RWPE1 (cell line): ENCODE measurements at places on chromosomes 2 and 18.

- DNase-seq, result no peak
These were observed 663.4 kb downstream of the ARHGAP15 start for GRCh38 chr2:143792602-143793001.

- no peak for DNase-seq
These were observed 82.0 kb downstream of the GPD2 start for GRCh38 chr2:156518138-156518537.

DNA sequence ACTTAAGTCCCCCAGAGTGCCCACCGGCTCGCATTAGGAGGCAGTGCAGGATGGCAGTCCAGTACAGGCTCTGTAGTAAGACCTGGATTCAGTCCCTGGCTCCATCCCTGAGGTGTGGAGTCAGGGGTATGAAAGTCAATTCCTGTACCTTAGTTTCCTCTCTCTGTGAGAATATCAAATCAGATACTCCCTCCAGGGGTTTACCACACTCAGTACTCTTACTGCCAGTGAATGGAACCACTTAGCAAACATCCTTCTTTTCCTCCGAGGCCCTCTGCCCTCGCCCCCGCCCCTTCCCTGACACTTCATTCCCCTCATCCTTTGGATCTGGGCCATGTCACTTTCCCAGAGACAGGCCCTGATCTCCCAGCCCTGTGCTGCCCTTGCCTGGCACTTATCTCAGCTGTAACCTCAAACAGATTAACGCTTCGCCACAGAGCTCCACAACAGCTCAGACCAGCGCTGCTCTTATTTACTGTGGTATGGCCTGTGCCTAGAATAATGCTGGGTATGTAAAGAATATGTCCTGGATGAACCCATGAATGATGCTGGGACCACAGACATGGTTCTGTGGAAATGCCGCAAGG lies 159.0 kb upstream of the TMEM200C start:
- no peak for DNase-seq

GRCh38 chr18:3129053-3129864 lies 90.5 kb downstream of the MYOM1 start:
- peak; percentile 78 for DNase-seq

GRCh38 chr2:241399941-241400922 lies 44.1 kb downstream of the FARP2 start:
- no peak for DNase-seq

DNA sequence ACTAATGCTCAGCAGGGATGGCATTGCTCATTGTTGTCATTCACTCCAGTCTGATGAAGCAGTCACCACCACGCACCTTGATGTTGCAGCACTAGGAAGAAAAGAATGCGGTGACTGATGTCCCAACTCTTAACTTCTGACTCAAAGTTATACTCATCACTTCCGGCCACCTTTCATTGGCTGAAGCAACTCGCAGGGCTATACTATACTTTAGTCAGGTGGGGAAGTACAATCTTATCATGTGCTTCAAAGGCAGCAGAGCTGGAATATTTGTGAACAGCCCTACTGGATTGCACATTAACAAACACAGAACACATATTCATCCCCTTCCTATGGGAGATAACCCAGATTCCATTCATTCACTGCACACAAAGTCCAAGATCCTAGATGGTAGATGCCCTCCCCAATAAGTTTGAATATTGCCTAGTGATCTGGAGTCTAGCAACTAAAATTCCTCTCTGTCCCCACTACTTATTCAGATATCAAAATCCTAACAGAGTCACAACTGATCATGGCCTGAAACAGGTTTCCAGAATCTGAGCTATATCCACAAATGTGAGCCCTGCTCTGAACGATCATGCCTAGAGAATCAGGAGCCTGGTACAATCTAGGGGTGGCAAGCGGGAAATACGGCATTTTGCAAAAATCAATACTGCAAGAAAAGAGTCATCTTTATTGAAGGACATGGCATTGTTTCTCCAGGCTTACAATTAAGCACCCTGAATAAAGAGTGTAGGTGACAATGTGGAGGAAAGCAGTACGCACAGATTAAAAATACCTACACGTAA lies 3.4 kb upstream of the SPATS2L start:
- DNase-seq, result peak; percentile 71

DNA sequence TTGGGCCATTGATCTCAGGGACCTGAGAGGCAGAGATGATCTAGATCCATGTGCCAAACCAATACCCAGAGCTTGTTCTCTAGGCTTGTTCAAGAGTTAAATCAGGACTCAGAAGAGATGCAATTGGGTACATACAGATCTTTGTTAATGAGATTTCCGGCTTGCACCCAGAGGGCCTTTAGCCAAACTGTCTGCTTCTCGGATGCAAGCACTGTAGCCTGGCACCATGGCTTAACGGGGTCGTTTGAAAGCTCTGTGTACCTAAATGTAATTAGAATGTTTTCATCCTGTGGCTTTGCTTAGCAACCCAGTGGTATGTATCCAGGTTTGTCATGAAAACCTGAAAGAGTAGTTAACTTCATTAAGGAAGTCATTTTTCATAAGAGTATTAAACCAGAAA lies 94.2 kb downstream of the TPGS2 start:
- DNase-seq, result no peak

DNA sequence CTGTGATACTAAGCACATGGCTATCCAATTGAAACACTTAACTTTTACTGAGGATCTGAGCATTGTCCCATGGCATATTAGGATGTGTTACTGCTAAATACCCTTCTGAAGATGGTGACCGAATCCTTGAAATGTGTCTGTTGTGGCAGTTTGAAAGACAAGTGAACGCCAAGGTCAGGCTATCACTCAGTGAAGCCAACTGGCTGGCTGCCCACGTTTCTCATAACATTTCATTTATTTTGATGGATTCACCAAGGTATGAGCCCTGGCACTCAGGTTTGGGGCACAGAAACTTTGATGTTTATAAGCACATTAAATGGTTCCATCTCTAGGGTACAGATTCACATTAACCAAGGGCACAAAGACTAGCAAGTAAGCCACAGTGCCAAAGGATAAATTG lies 850.3 kb downstream of the DPP10 start:
- no peak for DNase-seq

GRCh38 chr18:46224181-46224775 lies 120.1 kb downstream of the HAUS1 start:
- no peak for DNase-seq

- no peak for DNase-seq
These were observed 25.5 kb downstream of the ZNF521 start for GRCh38 chr18:25326361-25326952.

- peak; percentile 83 for DNase-seq
These were observed 38.7 kb upstream of the MEX3C start for GRCh38 chr18:51236225-51236624.

GRCh38 chr18:59908799-59909198 lies 9.0 kb downstream of the PMAIP1 start:
- DNase-seq, result no peak

DNA sequence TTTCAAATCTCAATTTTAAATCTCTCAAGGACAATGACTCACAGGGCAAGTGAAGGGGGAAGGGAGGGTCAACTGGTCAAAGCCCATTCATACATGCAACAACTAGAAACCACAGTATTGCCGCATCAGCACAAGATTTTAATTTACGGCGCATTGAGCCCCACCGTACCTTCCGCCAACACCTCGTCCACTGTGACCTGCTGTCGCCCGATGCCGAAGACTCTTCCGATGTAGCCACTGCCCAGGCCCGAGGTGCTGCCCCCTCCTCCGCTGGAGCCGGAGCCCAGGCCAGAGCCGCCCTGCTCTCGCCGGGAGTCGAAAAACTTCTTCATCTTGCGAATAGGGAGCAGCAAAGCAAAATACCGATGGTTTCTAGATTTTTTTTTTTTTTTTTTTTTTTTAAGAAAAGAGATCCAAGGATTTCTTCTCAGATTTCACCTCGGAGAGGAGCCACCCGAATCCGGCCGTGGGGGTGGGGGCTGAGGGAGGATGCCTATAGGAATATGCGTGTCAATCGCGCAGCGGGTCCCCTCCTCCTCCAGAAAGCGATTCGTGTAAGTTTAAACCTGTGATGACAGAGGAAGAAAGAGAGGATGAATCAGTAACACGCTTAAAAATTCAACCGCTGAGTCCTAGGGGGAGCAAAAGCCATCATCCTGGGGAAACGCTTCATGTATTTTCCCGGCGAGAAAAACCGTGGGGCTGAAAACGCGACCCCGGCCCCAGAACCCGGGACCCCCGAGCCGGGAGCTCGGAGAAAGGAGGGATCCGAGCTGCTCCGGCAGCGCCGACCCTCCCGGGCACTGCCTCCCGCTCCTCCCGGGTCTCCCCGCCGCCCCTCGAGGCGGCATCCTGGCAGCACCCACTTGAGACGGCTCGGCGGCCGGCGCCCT lies 584 bp downstream of the AAK1 start:
- DNase-seq, result peak; percentile 63

GRCh38 chr18:6942742-6943141 lies 174.9 kb downstream of the LAMA1 start:
- no peak for DNase-seq

DNA sequence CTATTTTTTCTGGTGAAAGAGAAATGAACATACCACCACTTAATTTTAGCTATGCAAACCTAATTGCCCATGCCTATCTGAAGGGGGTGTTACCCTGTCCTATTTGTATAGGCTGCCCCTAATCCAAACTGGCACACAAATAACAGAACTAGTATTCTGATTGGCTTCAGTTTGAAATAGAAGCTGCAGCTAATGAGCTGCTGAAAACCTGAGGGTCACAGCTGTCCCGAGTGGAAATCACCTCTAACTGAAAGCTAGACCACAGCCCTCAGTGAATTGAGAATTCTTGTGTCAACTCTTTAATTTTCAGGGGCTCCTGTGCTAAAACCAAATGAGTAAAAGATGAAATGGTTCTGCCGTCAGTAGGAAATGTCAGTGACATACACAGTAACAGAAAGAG lies 28.7 kb downstream of the CCDC141 start:
- no peak for DNase-seq

DNA sequence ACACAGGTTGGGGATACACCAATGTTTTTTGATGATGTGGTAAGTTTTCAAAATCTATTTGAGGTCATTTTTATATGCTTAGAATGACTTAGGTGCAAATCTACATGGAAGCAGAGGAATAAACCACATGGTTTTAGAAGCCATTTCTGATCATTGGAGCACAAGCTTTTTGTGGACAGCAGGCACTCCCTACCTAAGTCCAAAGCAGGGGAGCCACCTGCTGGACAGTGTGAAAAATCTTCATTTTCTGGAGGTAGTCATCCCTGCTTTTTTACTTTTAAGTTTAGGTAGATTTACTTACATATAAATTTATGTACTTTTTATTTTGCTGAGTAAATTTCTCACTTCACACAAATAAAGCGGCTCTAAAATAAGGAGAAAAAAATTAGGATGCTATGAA lies 323.2 kb downstream of the PLCL1 start:
- peak; percentile 42 for DNase-seq
